ENCODE measurements at places on chromosomes 1 and 21. TPM values are rescaled to one million over a fixed set of nuclear protein-coding genes. Genes with fewer than 3 reads are reported as not detected.

ZMYND12 gene
- 0.80 TPM for total RNA-seq

PLA2G2C gene
- total RNA-seq, result not detected

AGT gene
- total RNA-seq, result 8.4 TPM

DDR2 gene
- total RNA-seq, result 58.2 TPM

MARK1 gene
- total RNA-seq, result 6.8 TPM

GJA8 gene
- total RNA-seq, result not detected

CRYAA gene
- not detected for total RNA-seq

SPOCD1 gene
- total RNA-seq, result 0.13 TPM

TFF3 gene
- 3.1 TPM for total RNA-seq

ILDR2 gene
- 2.5 TPM for total RNA-seq

SWT1 gene
- total RNA-seq, result 9.5 TPM

EXO1 gene
- total RNA-seq, result 6.4 TPM

UCK2 gene
- total RNA-seq, result 16.1 TPM

NTNG1 gene
- 12.4 TPM for total RNA-seq

TCP10L gene
- 1.6 TPM for total RNA-seq

DNA sequence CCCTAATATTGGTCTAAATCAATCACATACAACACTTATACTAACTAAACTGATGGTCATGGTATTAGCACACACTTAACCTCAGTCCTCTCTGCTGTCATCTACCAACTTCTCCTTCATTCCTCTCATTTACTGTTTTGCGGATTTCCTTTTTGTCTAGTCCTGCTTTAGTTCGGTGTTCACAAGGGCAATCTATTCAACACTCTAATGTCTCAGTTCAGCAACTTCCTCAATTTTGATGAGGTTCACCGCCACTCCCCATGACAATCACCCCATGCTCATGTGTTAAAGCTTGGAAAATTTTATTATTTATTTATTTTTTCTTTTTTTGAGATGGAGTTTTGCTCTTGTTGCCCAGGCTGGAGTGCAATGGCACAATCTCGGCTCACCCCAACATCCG, 301.1 kb downstream of the PTPRC start:
- no peaks in the 10 kb centered on the region for H3K4me1 ChIP-seq
- no peaks in the 10 kb centered on the region for H3K36me3 ChIP-seq
- no peak overlapping the region for H3K27ac ChIP-seq
- DNase-seq, result no peak

GRCh38 chr1:19495799-19496526, 10.6 kb upstream of the CAPZB start:
- no peaks in the 10 kb centered on the region for H3K36me3 ChIP-seq
- H3K4me3 ChIP-seq, result no peak overlapping the region
- peak; percentile 90 for DNase-seq
- H3K4me1 ChIP-seq, result peaks cover 20% of the 10 kb centered on the region
- H3K27me3 ChIP-seq, result no peaks in the 10 kb centered on the region

DNA sequence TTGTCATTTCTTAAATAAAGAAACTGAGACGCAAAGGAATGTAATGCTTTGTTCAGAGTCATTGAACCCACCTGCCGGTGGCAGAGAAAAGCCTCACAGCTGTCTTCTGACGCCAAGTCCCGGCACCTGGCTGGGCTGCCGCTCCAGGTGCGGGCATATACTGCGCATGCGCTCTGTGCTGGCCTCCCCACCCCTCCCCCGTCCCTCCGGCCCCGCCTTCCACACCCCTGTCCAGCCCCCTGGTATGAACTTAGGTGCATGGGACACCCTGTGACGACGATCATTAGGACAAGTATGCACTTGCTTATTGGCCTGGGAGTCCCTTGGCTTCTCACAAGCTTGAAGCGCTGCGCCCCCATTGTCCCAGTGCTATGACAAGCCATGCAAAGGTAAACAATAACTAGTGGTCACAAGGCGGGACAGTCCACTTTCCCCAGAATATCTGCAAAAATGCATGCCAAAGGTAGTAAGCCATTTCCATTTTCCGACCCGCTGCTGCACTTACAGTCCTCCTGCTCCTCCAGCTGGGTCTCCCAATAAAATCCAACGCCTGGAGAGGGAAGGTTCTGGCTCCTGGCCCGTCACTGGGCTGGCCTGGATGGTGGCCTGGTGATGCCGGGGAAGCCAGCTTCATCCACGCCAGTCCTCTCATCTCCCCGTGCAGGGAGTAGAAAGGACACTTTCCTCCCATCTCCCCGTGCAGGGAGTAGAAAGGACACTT, 100.4 kb downstream of the PSMG1 start:
- H3K27ac ChIP-seq, result no peak overlapping the region
- DNase-seq, result peak; percentile 43
- no peak overlapping the region for H3K4me3 ChIP-seq
- H3K27me3 ChIP-seq, result peaks cover 4% of the 10 kb centered on the region
- peaks cover 17% of the 10 kb centered on the region for H3K4me1 ChIP-seq

DNA sequence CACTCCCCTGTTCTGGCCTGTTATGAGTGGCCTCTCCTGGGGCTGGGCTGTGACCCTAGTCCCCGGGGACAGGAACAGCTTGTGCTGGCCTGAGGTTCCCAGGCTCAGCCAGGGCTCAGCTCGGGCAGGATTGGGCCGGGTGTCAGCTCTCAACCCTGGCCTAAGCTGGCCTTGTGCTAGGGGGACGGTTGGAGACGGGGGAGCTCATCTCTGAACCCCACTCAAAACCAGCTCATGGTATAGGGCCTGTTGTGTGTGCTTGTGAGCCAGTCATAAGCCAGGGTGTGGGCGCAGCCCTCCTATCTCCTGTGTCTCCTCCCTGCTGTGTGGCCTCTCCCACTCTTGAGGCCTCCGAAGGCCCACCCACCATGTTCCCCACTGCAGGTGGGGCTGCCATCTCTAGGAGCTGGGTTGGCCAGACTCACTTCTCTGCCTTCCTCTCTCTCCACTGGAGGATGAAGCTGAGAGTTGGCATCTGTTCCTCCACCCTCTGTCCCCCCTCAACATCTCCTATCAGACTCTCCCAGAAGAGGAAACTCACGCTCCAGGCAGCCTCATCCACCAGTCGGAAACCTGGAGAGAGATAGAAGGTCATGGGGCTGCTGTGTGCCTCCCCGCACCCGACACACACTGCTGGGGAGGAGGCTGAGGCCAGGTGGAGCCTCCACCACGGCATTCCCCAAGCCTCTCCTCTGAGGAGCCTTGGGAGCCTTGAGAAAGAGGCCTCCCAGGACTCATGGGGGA, 1.4 kb downstream of the PEAR1 start:
- H3K4me1 ChIP-seq, result peaks cover 63% of the 10 kb centered on the region
- H3K27ac ChIP-seq, result peak overlapping the region; percentile 87
- H3K27me3 ChIP-seq, result peaks cover 36% of the 10 kb centered on the region
- H3K4me3 ChIP-seq, result peak overlapping the region; percentile 55

GRCh38 chr1:210917560-210918169, 216.3 kb downstream of the KCNH1 start:
- H3K27me3 ChIP-seq, result peaks cover 2% of the 10 kb centered on the region
- no peaks in the 10 kb centered on the region for H3K4me1 ChIP-seq
- H3K4me3 ChIP-seq, result no peak overlapping the region
- no peak for DNase-seq
- H3K27ac ChIP-seq, result no peak overlapping the region

DNA sequence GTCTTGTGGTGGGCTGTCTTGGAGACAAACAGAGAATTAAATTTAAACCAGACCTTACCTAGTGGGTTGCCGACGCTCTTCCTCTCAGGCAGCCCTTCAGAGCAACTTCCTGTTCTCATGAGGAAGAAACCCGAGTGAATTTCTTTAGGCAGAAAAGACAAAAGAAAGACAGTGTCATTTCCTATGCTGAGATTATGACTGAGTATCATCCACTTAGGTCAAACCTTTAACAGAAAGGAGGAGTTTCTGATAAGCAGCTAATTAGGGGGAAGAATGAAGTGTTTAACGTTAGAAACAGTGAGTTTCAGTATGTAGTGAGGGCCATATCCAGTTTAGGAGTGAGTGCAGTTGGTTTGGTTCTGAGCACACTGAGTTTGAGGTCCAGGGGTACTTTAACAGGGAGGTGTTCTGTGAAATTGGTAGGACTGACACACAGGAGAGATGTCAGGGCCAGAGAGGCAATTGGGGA, 38.7 kb downstream of the FASLG start:
- no peak overlapping the region for H3K27ac ChIP-seq
- no peaks in the 10 kb centered on the region for H3K36me3 ChIP-seq
- no peaks in the 10 kb centered on the region for H3K4me1 ChIP-seq
- DNase-seq, result no peak

DNA sequence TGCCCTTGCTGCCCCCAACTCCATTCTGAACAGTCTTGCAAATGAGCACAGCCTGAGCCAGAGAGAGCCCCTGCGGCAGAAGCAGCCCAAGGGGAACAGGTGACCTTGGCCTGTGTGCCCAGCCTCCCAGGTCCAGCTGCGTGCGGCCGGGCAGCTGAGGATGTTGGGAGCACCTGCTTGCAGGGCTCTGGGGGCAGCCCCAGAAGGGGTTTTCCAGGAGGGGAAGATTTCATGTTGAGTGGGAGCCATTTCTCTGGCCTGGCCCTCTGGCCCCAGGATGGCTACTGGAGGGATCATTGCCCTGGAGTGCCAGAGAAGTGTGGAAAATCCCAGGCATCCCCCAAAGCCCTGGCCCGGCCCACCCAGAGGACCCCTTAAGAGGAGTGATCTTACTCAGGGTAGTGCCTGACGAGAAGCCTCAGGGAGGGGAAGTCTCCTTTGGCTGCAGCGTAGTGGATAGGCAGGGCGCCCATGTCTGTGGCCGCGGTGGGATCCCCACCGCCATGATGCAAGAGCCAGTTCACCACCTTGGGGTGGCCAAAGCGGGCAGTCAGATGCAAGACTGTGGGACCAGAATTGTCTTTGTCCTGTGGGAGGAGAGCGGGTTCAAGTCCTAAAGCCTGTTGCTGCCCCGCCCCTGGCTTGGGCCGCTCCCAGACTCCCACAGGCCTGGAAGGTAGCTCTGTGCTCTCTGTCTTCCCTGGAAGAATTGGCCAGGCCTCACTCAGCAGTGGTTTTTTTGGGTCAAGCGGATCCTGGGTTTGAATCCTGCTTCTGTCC, 20.6 kb upstream of the RNU1-4 start:
- H3K4me1 ChIP-seq, result peaks cover 13% of the 10 kb centered on the region
- no peaks in the 10 kb centered on the region for H3K36me3 ChIP-seq
- no peak overlapping the region for H3K27ac ChIP-seq
- DNase-seq, result no peak
- peaks cover 52% of the 10 kb centered on the region for H3K27me3 ChIP-seq

GRCh38 chr21:20721151-20721550, 277.1 kb upstream of the NCAM2 start:
- no peak overlapping the region for H3K4me3 ChIP-seq
- no peak overlapping the region for H3K27ac ChIP-seq
- H3K36me3 ChIP-seq, result no peaks in the 10 kb centered on the region
- H3K4me1 ChIP-seq, result no peaks in the 10 kb centered on the region

- no peaks in the 10 kb centered on the region for H3K4me1 ChIP-seq
- H3K27me3 ChIP-seq, result no peaks in the 10 kb centered on the region
- DNase-seq, result no peak
- H3K36me3 ChIP-seq, result no peaks in the 10 kb centered on the region
- no peak overlapping the region for H3K4me3 ChIP-seq
These were observed 26.4 kb downstream of the OR14A16 start for GRCh38 chr1:247797518-247797917.

DNA sequence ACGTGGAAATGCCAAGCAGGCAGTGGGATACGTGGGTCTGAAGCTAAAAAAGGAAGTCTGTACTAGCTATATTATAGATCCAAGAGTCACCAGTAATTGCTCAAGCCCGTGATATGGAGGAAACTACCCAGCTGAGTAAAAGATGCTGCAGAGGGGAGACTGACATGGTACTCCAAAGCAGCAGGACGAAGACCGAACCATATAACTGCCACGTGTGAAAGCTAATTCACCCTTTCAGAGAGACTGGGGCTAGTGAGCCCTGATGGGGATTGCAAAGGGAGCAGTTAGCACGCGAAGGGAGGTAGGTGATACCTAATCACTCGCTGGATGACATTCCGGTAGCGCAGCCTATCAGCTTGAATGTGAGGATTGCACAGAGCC, 316 bp downstream of the AP4B1 start:
- DNase-seq, result no peak
- peak overlapping the region; percentile 96 for H3K4me3 ChIP-seq
- H3K36me3 ChIP-seq, result peaks cover 39% of the 10 kb centered on the region
- H3K4me1 ChIP-seq, result peaks cover 13% of the 10 kb centered on the region
- H3K27me3 ChIP-seq, result no peaks in the 10 kb centered on the region

GRCh38 chr1:236345728-236346127, 48.4 kb upstream of the EDARADD start:
- H3K4me1 ChIP-seq, result no peaks in the 10 kb centered on the region
- no peak for DNase-seq
- no peak overlapping the region for H3K27ac ChIP-seq
- H3K36me3 ChIP-seq, result no peaks in the 10 kb centered on the region

DNA sequence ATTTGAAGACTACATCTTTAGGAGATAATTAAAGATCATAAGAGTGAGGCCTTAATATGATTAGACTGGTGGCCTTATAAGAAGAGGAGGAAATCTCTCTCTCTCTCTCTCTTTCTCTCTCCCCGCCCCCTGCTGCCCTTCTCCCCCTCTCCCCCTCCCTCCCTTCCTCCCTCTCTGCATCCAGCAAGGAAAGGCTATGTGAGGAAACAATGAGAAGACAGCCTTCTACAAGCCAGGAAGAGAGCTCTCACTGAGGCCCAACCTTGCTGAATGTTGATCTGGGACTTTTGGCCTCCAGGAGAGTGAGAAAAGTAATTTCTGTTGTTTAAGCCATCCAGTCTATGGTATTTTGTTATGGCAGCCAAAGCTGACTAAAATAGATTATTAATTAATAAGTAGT, 21.6 kb downstream of the FOXD3 start:
- no peaks in the 10 kb centered on the region for H3K27me3 ChIP-seq
- H3K27ac ChIP-seq, result no peak overlapping the region
- H3K36me3 ChIP-seq, result no peaks in the 10 kb centered on the region
- no peaks in the 10 kb centered on the region for H3K4me1 ChIP-seq
- no peak for DNase-seq
- H3K4me3 ChIP-seq, result no peak overlapping the region

- no peak overlapping the region for H3K4me3 ChIP-seq
- no peaks in the 10 kb centered on the region for H3K36me3 ChIP-seq
- H3K27me3 ChIP-seq, result no peaks in the 10 kb centered on the region
- no peak for DNase-seq
These were observed 152.3 kb downstream of the FCRL5 start for GRCh38 chr1:157399984-157400382.

GRCh38 chr1:53559854-53560580, 100.8 kb downstream of the DMRTB1 start:
- H3K27ac ChIP-seq, result no peak overlapping the region
- H3K4me3 ChIP-seq, result no peak overlapping the region
- no peaks in the 10 kb centered on the region for H3K4me1 ChIP-seq
- no peak for DNase-seq
- no peaks in the 10 kb centered on the region for H3K36me3 ChIP-seq

- no peak for DNase-seq
- no peak overlapping the region for H3K27ac ChIP-seq
- H3K4me3 ChIP-seq, result no peak overlapping the region
These were observed 909.1 kb downstream of the NCAM2 start for GRCh38 chr21:21907271-21907670.

GRCh38 chr1:3978196-3978989, 78.3 kb upstream of the C1orf174 start:
- H3K36me3 ChIP-seq, result no peaks in the 10 kb centered on the region
- peaks cover 17% of the 10 kb centered on the region for H3K27me3 ChIP-seq
- H3K4me1 ChIP-seq, result peaks cover 17% of the 10 kb centered on the region
- DNase-seq, result no peak
- no peak overlapping the region for H3K4me3 ChIP-seq

- no peak for DNase-seq
- H3K4me1 ChIP-seq, result no peaks in the 10 kb centered on the region
- no peaks in the 10 kb centered on the region for H3K27me3 ChIP-seq
- H3K4me3 ChIP-seq, result no peak overlapping the region
- H3K27ac ChIP-seq, result no peak overlapping the region
These were observed 74.2 kb upstream of the FOXD3 start for GRCh38 chr1:63248216-63248615.

- DNase-seq, result no peak
- H3K27me3 ChIP-seq, result no peaks in the 10 kb centered on the region
- H3K4me3 ChIP-seq, result no peak overlapping the region
- no peaks in the 10 kb centered on the region for H3K36me3 ChIP-seq
These were observed 508.8 kb upstream of the ZP4 start for GRCh38 chr1:238399558-238399957.
